GM23248 (cell line): ENCODE measurements at places on chromosomes 16 and 17. TPM values are rescaled to one million over a fixed set of nuclear protein-coding genes. Genes with fewer than 3 reads are reported as not detected.
A peak's percentile ranks its signal among the peaks of the same experiment; 100 is the strongest.

- DNase-seq: no peak
Measured at GRCh38 chr17:64328036-64328858, 62.4 kb downstream of the PECAM1 start.

- no peak for DNase-seq
Measured at GRCh38 chr16:56075732-56076388, 115.4 kb upstream of the GNAO1 start.

GRCh38 chr16:87028481-87029320, 288.5 kb downstream of the C16orf95 start:
- DNase-seq: no peak

- peak; percentile 89 for DNase-seq
Measured at GRCh38 chr16:69179328-69180010, 7.5 kb upstream of the SNTB2 start.

- no peak for DNase-seq
Measured at GRCh38 chr16:19210968-19211367, 42.9 kb downstream of the SYT17 start.

DNA sequence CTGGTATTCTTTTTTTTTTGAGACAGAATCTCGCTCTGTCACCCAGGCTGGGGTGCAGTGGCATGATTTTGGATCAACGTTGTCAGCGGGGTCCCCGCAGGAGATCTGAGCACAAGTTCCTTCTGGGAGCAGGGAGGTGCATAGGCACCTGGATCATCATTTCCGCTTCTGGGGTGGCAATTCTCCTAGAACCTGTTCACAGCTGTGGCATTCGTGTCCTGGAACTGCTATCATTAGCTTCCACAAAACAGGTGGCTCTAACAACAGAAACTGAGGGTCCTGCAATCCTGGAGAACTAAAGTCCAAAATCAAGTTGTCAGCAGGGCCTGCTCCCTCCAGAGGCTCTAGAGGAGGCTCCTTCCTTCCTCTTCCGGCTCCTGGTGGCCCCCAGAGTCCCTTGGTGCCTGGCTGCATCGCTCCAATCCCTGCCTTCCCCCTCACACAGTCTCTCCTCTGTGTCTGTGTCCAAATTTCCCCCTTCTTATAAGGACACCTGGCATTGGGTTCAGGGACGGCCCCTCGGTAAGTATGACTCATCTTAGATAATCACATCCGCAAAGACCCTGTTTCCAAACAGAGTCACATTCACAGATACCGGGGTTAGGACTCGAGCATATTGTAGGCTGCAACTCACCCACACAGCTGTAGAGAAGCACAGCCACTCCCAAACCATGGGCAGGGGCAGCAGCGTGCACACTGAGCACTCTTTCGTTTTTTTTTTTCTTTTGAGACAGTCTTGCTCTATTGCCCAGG, 43.5 kb upstream of the KLHDC4 start:
- DNase-seq: no peak

DNA sequence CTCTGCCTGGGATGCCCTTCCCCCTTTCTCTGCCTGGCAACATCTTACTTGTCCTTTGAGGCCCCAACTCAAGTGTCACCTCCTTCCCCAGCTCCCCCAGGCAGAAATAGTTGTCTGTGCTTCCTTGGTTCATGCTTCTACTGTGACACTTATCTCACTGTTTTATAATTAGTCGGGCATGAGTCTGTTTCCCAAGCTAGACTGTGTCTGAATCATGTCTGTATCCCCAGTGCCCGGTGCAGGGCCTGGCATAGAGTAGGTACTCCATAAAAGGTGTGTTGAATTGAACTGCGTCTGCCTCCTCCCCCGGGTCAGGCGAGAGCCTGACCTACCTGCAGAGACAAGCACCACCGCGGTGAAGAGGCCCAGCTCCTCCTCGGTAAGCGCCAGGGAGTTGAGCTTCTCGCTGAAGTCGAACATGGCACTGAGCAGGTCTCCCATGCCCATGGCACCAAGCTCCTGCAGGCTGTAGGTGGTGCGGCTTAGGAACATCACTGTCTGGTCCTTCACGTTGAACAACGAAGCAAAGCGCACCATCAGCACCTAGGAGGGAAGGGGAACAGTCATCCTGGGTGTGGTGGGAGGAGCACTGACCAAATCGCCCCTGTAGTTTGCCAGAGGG, 6.7 kb downstream of the NR1D1 start:
- DNase-seq: peak; percentile 60

DNA sequence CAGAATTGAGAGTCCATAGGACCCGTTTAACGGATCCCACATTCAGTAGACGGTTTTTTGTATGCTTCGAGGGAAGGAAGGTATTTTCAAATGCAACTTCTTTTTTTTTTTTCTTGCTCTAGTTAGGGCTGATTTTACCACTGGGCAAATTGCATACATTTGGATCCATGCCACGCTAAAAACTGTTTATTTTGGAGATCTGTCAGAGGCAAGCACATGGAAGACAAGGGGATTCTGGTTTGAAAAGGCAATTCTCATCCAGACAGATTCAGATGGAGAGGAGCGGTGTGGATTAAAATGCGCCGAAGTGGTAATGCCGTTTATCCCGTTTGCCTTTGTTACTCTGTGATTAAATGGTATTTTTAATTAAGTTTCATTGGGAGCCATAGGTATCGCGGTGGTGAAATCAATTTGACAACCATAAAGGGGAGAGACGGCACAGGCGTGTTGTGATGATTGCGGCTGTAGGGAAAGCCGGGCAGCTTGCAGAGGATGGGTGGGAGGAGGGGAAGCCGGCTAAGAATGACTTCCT, 170.4 kb downstream of the IRX3 start:
- no peak for DNase-seq

- DNase-seq: no peak
Measured at GRCh38 chr17:17924131-17924856, 47.9 kb downstream of the TOM1L2 start.

DNA sequence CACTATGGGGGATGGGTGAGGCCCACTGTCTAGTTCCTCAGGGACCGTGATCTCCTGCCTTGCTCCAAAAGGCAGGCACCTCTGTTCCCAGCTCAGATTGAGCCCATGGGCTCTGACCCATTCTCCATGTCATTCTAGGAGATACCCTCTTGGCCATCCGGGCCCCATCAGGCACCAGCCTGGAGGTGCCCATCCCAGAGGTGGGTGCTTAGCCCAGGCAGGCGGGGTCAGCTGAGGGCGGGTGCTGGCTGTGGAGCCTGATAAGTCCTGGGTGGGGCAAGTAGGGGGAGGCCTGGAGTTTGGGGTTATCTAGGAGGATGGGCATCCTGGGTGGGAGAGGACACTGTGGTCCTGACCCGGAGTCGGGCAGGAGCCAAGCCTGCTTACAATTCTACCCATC, 2.3 kb downstream of the E2F4 start:
- DNase-seq: no peak

FGF11 gene
- not detected in 2 replicates for total RNA-seq

NSF gene
- 44.9 and 48.2 TPM in 2 replicates for total RNA-seq

HOXB4 gene
- total RNA-seq: 2.2 and 3.3 TPM in 2 replicates

UTS2R gene
- total RNA-seq: not detected in 2 replicates

HS3ST4 gene
- not detected in 2 replicates for total RNA-seq
